ENCODE measurements at places on chromosomes 1 and 21.

GRCh38 chr1:167207940-167208623 lies 12.6 kb upstream of the POU2F1 start:
- DNase-seq, result no peak

- DNase-seq, result no peak
These were observed 19.3 kb upstream of the AADACL3 start for GRCh38 chr1:12696658-12697057.

GRCh38 chr1:115063228-115063901 lies 25.9 kb downstream of the TSPAN2 start:
- DNase-seq, result no peak

DNA sequence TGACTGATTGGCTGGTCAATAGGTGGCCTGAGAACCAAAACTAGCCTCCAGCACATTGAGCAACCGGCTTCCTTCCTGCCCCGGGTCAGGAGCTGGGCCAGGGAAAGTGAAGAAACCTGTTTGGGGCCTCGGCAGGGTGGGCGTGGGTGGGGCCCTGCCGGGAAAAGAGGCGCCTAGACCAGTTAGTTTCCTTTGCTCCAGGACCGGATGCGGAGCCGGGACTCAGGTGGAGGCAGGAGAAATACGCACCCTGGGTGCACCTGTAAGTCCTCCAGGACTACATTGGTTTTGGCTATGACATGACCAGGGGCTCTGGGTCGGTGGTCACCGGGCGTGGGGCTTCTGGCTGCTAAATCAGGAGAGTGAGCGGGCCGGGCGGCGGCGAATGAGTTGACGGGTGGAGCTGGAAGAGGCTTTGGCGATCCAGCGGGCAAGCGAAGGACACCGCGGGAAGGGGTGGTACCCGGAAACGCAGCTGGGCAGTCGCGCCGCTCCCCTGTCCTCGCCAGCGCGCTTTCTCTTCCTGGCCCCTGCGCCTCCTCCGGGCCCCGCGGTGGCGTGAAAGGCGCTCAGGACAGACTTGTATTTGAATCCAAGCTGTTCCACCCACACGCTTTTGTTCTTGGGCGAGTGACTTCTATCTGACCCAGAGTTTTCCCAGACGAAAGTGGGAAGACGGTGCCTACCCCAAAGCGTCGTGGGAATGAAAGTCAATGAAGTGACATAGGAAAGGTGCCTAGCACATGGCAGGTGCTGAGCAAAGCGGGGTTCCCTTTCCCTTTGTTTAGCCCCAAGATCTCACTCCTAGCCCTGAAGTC lies 30.6 kb upstream of the JUN start:
- DNase-seq, result no peak

DNA sequence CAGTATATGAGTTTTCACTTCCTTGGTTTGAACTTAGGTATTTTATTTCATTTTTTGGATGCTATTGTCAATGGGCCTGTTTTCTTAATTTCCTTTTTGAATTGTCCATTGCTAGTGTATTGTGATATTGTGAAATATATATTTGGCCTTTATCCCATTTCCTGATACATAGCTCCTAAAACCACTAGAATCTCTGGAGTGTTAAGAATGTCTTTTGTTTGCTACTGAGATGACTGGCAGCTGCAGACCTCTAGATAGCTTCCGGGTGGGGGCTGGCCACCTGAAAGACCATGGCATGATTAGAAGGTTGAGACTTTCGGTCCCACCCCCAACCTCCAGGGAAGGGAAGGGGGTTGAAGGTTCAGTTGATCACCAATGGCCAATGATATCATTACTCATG lies 245.4 kb downstream of the KCNJ6 start:
- DNase-seq, result no peak

DNA sequence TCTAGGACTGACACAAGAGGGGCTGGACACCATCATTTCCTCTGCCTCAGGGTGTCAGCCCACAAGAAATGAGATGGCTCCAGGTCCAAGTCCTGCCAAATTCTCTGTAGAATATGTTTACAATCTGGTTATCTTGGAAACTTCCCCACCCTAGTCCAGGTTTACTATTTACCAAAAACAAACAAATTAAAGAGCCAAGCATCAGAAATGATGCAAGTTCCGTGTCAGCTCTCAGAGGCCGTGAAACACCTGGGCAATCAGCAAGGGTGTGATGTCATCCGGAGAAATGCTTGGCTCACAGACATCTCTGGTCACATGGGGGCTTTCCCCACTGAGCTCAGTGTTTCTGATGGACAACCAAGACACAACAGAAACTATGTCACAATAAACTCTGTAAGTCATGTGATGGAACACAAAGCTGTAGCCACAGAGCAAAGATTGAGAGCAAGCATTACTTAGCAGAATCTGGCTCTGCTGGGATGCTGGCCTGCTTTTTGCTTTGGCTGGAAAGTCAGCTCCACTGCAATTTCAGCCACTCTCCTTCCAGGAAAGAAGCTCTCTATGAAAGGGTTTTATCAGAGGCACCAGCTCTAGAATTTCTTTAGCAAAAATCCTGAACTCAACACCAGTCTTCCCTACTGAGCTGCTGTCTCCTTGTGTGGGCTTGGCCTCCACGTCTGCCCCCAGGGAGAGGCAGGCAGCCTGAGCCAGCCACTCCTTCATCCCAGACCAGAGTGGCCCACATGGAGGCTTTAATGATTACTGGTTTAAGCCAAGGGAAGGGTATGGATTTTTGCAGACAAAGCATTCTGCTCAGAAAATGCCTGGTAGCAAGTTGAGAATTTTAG lies 55.9 kb downstream of the NENF start:
- DNase-seq, result no peak

- no peak for DNase-seq
These were observed at the start of gene CAPN2 for GRCh38 chr1:223712194-223712849. TSS of gene CAPN2 (plus strand) at chr1:223712539. CDS start at chr1:223712641, 102 bp downstream.

GRCh38 chr1:22490309-22490708 lies 38.7 kb downstream of the ZBTB40 start:
- DNase-seq, result no peak

All from NCI-H1436 treated with DMSO at 0.1 percent for 48 hours (cell line).